B cell (primary cell): ENCODE measurements at places on chromosomes 1 and 21. TPM values are rescaled to one million over a fixed set of nuclear protein-coding genes. Genes with fewer than 3 reads are reported as not detected.

Gene FCRL2
- 78.3 and 81.0 TPM in 2 replicates for total RNA-seq

Gene CYP4A11
- not detected in 2 replicates for total RNA-seq

Gene CLCA1
- not detected in 2 replicates for total RNA-seq

Gene PHGDH
- total RNA-seq, result 3.9 and 6.1 TPM in 2 replicates

Gene RPS27
- total RNA-seq, result 4,276 and 4,812 TPM in 2 replicates

Gene SPRR2F
- total RNA-seq, result not detected in 2 replicates

Gene FOXO6
- 0.15 and 0.17 TPM in 2 replicates for total RNA-seq

Gene S100A7A
- total RNA-seq, result not detected in 2 replicates

Gene ARHGAP30
- total RNA-seq, result 146 and 162 TPM in 2 replicates

Gene CD1B
- not detected in 2 replicates for total RNA-seq

Gene EXO1
- total RNA-seq, result 1.2 and 1.6 TPM in 2 replicates

Gene MROH9
- total RNA-seq, result not detected in 2 replicates

Gene PCP4L1
- total RNA-seq, result 0.22 TPM in 1 of 2 replicates, not detected in the other

Gene ANKRD45
- not detected in 2 replicates for total RNA-seq

Gene ATP1A4
- not detected in 2 replicates for total RNA-seq

Gene OR2L2
- total RNA-seq, result 0.44 and 0.52 TPM in 2 replicates

Gene FALEC
- total RNA-seq, result 2.0 and 2.6 TPM in 2 replicates

Gene NTNG1
- total RNA-seq, result 3.2 and 3.7 TPM in 2 replicates

Gene OSBPL9
- 59.6 and 63.8 TPM in 2 replicates for total RNA-seq

Gene AADACL3
- total RNA-seq, result not detected in 2 replicates

Gene CFAP298
- 29.2 and 29.4 TPM in 2 replicates for total RNA-seq

Gene UTS2
- 5.0 and 5.5 TPM in 2 replicates for total RNA-seq

Gene MECR
- total RNA-seq, result 14.0 and 15.9 TPM in 2 replicates

Gene ELAPOR1
- 1.7 and 2.2 TPM in 2 replicates for total RNA-seq

Gene TFAP2E
- total RNA-seq, result 3.2 and 4.5 TPM in 2 replicates

Gene PIGR
- 0.44 and 1.1 TPM in 2 replicates for total RNA-seq

Gene ATAD3C
- total RNA-seq, result 0.20 and 0.56 TPM in 2 replicates

Gene IFI44L
- 4.8 and 5.7 TPM in 2 replicates for total RNA-seq

Gene F3
- 0.25 TPM in 1 of 2 replicates, not detected in the other for total RNA-seq

Gene CRYAA
- total RNA-seq, result not detected in 2 replicates

Gene CCDC17
- total RNA-seq, result 8.2 and 9.1 TPM in 2 replicates

Gene ATP6V1G3
- total RNA-seq, result not detected in 2 replicates

Gene HSF2BP
- total RNA-seq, result 0.49 and 0.83 TPM in 2 replicates

Gene OR2T6
- total RNA-seq, result not detected in 2 replicates
